Activated naive CD4-positive, alpha-beta T cell treated with anti-CD3 and anti-CD28 coated beads, Interleukin-2, amount 50 U/mL, for 72 hours (primary cell): ENCODE measurements at places on chromosomes 3 and 15. TPM values are rescaled to one million over a fixed set of nuclear protein-coding genes. Genes with fewer than 3 reads are reported as not detected.

GRCh38 chr3:135215516-135215915 is 420.5 kb downstream of the EPHB1 start:
- DNase-seq = no peak

DNA sequence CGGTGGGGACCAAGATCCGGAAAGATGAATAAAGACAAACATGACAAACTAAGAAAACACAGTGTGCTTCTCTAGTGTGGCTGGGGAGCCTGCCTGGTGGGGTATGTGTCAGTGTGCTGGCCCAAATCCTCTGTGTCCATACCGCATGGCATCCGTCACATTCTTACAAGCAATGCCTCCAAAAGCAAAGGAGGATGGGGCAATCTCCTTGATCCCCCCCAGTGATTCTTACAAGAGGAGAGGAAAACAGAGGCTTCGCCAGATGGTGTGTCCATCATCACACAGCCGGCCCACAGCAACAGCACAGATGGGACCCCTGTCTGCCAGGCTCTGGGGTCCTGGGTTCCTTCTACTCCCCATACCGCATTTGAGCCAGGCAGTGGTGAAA is 558 bp upstream of the IL17RC start:
- DNase-seq = no peak

DNA sequence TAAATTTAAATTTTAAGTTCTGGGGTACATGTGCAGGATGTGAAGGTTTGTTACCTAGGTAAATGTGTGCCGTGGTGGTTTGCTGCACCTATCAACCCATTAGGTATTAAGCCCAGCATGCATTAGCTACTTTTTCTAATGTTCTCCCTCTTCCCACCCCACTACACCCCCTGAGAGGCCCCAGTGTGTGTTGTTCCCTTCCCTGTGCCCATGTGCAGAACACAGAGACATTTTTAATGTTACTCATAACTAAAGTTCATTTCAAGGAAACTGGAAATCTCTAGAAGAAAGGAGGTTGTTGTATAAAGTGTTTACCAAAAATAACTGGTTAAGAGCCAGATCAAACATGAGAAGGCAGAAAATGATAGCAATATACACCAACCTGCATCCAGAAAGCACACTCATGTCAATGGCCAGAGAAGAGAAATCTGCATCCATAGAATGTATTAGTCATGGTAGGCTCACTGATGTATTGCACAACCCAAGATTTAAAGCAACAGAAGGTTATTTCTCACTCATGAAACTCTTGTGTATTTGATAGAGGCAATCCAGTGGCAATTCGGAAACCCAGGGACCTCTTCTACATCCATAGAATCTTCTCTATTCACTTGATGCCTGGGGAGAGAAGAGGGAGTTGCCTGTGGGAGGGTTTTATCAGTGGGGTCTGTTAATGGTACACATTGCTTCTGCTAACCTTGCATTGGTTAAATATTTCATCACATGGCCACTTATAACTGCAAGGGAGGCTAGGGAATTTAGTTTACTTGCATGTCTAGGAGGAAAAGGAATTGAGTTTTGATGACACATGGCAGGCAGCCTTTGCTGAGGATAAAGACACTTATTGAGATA is 321.9 kb upstream of the RASGRP1 start:
- DNase-seq = no peak

GRCh38 chr3:111712294-111713167 is 117.4 kb upstream of the ZBED2 start:
- DNase-seq = no peak

DNA sequence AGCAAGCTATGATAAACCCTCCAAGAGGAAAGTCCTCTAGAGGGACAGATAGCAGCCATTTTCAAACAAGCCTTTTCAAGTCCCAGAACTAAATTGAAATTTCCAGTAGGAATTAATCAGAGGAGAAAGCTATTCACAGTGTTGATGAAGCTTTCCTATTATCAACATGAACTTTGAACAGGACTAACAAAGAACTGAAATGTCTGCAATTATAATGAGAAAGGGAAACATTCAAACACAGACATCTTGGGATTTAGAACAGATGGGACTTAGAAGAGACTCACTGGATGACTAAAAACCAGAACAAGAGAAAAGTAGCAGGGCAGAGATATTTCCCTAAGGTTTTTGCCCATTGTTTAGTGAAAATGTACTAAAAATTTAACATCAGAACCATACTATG is 622.1 kb upstream of the UBE2E2 start:
- DNase-seq = no peak

GRCh38 chr3:116873142-116873541 is 163.6 kb downstream of the TUSC7 start:
- DNase-seq = no peak

DNA sequence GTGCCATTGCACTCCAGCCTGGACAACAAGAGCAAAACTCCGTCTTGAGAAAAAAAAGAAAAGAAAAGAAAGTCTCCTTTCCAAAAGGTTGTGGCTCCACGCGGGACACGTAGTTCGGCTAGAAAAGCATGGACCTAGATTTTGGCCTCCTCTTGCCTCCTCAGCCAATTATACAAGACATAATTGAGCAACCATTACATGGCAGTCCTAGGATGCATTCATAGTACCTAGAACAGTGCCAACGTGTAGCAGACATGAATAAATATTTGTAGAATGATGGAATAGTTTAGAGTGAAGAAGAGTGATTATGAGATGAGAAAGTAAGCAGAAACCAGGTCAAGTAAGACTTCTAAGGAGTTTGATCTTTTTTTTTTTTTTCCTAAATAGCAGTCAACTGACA is 112.5 kb downstream of the ZNF609 start:
- DNase-seq = no peak

Gene FOXB1
- not detected for total RNA-seq

DNA sequence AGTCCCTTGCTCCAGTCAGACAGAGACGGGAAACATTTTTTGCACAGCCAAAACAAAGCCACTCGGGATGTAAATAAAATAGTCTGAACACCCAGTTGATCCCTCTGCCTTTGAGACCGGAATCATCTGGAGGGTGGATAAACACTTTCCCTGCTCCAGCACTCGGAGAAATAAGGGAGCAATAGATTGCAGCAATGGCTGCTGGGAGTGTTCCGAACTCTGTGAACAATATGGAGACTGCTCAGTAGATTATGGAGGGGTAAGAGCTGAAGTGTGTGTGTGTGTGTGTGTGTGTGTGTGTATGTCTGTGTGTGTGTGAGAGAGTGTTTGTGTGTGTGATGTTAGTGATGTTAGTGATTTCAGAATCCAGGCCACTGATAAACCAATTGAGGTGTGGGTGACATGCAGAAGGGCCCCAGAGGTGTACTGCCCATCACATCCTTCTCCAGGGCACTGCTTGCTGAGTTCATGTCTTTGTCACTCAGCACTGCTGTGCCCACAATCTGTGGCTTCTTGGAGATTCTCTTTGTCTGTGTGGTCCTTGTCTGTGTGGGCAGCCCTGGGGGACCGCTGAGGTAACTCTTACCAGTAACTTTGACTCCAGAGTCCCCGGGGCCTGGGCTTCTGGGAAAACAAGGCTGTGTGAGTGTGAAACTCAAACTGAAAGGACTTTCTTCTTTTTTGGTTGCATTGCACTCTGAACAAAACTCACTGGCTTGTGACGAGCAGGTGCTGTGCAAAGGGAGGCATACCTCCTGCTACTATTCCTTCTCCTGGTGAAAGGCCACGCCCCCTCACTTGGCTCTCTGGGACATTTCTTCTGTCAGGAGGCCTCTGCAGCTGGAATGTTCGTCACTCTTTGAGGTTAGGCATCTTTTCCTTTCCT is 23.0 kb downstream of the CRYGS start:
- DNase-seq = peak; percentile 63

DNA sequence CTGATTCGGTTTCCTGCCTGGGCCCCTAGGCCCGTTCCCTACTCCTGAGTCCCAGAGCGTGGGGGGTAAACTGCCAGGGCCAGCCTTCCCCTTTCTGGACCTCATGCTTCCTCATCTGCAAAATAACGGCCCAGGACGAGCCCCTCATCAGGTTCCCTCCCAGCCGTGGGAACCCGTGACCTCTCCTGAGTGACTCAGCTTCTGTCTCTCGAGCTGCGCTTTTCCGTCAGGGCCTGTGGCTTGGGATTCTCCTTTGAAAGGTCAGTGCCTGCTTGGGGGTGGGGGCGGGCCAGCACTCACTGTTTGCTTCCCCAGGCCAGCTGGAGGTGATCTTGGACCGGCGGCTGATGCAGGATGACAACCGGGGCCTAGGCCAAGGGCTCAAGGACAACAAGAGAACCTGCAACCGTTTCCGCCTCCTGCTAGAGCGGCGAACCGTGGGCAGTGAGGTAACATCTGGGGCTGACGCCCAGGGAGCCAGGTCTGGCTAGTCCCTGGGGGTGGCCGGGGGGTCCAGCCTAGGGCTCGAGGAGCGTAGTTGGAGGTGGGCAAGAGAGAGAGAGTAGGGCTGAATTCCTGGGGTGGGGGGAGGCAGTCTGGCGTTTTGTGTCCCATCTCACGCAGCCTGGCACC is 12.8 kb downstream of the MAN2A2 start:
- DNase-seq = no peak

Gene EPHA6
- total RNA-seq = not detected

Gene FOXL2NB
- total RNA-seq = not detected

Gene ABHD5
- total RNA-seq = 13.6 TPM

- DNase-seq = no peak
These were observed 106.6 kb downstream of the LRIG1 start for GRCh38 chr3:66394019-66394752.

Gene DPPA2
- not detected for total RNA-seq

- no peak for DNase-seq
These were observed 120.5 kb downstream of the PDZRN3 start for GRCh38 chr3:73504239-73504638.

DNA sequence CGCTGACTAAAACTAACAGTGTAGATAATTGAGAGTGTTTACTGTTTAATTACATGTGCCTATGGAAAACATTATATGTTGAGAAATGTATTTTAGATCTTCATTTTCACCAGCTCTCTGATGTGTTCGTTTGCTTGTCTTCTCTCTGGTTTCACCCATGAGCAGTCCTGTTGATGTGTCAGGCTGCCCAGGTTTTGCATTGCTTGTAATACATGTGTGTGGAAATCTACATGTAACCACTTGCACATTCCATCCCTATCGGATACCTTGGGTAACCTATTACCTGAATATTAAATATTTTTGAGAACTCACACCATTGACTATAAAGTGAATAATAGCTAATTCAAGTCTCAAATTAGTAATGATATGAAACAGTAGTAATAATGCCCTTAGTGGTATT is 13.1 kb downstream of the PPP4R2 start:
- DNase-seq = no peak

Gene TMEM266
- not detected for total RNA-seq

- DNase-seq = no peak
These were observed 495.0 kb upstream of the RGMA start for GRCh38 chr15:93583968-93584367.

DNA sequence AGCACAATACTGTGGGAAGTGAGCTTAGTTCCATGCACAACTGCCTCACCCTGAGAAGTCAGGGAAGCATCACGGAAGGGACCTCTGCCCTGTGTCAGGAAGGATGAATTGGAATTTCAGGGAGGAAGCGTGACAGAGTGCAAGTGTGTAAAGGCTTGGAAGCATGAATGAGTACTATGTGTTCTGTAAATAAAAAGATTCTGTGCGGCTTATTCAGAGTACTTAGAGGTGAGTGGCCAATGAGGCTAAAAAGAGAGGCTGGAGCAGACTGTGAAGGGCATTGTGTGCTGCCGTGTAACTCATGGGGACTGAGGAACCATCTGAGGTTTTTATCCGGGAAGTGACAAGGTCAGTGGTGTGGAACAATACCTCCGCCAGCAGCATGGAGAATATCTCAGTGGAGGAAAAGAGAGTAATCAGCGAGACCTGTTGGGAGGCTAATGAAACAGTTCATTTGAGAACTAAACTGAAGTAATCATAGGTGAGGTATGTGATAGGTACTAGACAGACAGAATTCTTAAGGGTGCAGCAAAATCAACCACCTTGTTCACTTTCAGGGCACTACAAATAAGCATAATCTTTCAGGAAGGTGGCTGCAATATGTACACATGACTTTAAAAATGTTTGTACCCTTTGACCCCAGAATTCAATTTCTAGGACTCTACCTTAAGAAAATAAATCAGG is 64.9 kb upstream of the SPRED1 start:
- DNase-seq = no peak

Gene PLSCR1
- total RNA-seq = 41.0 TPM

DNA sequence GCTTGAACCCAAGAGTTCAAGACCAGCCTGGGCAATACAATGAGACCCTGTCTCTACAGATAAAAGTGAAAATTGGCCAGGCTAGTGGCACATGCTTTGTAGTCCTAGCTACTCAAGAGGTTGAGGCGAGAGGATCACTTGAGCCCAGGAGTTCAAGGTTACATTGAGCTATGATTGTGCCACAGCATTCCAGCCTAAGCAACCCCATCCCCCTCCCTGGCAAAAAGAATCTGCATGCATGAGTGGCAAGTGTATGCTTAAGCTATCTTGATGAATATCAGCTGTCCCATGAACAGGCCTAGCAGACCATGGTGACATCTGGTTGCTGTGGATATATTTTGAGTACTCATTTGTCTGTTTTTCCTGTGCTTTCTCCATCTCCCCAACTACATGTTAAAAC is 4.7 kb downstream of the ATRIP start:
- DNase-seq = no peak

Gene HDGFL3
- 10.9 TPM for total RNA-seq

GRCh38 chr3:79521221-79521848 is 246.5 kb downstream of the ROBO1 start:
- no peak for DNase-seq

GRCh38 chr3:161893972-161894371 is 397.4 kb downstream of the OTOL1 start:
- no peak for DNase-seq

DNA sequence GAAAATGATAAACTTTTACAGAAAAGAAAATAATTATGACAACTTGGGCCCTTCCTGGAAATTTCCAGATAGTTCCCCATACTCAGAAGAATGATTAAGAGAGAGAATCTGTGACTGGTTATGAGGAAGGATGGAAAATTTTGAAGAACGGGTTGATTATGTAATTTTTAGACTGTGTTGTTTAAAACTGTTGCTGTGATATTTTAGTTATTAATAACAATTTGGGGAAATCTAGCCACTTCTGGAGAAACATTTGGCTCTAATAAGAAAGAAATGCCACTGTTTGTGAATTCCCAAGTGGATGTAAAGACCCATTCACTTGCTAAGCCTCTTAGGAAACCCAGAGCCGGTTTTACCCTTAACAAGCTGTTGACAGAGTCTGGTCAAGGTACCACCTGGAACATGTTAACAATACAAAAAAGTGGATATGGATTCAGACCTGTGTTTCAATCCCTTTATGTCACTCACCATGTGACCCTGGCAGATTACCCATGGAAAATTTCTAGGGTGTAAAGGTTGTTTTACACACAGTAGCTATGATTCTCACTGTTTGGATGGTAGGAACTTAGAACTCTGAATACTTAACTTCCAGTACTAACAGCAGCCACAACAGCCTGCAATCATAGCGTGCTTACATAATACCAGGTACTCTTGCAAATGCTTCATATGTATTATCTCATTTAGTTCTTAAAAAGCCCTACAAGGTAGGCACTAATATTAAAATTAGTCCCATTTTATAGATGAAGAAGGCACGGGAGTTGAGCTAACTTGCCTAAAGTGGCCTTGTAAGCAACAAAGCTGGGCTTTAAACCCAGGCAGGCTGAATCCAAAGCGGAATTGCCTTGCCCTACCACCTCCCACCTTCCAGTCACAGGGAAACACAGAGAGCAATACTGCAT is 32.0 kb downstream of the ZBTB38 start:
- DNase-seq = no peak
